ENCODE measurements at places on chromosomes 16 and 17. TPM values are rescaled to one million over a fixed set of nuclear protein-coding genes. Genes with fewer than 3 reads are reported as not detected.

GRCh38 chr16:62477796-62478195 is 441.6 kb upstream of the CDH8 start:
- H3K4me3 ChIP-seq = no peak overlapping the region
- H3K36me3 ChIP-seq = no peaks in the 10 kb centered on the region
- no peaks in the 10 kb centered on the region for H3K4me1 ChIP-seq

DNA sequence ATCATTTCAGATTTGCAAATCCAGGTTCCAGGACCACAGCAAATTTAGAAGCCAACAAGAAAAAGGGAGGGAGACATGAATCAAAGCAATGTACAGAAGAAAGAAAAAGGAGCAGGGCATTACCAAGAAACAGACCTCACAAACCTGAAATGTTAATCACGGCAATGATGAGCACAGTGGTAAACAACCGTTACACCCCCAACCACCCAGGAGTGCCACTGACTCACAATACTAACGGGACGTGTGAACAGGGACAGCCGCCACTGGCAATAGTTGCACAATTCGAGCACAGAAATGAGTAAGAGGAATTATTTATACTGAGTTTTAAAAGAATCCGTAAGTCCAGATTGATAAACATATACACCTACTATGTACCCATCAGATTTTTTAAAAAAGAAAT is 13.8 kb downstream of the USP22 start:
- H3K36me3 ChIP-seq = peaks cover 24% of the 10 kb centered on the region
- peak overlapping the region; percentile 46 for H3K4me3 ChIP-seq
- no peaks in the 10 kb centered on the region for H3K27me3 ChIP-seq
- DNase-seq = peak; percentile 97
- peaks cover 31% of the 10 kb centered on the region for H3K4me1 ChIP-seq

DNA sequence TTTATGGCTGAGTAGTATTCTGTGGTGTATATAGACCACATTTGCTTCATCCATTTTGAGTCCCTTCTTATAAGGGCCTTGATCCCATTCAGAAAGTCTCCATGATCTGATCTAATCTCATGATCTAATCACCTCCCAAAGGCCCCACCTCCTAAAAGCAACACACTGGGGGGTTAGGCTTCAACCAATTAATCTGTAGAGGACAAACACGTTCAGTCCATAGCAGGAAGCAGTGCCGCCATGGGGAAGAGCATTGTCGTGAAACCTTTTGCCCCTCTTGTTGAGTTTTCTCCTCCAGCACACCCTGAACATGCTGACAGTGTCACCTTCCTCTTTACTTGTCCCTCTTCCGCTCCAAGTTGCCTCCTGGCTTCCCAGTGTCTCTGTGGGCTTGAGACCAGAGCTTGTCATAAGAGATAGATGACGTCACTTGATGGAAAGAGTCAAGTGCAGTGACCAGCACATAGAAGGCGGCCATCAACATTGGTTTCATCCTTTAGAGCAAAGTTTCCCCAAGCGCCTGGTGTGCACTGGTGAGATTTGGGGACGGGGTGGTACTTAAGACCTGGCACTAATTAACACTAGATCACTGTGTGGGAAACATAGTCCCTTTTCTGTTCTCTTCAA is 74.1 kb downstream of the PRKCB start:
- no peaks in the 10 kb centered on the region for H3K4me1 ChIP-seq
- no peak for DNase-seq

GRCh38 chr16:68276223-68276622 is 11.9 kb downstream of the SLC7A6 start:
- no peak overlapping the region for H3K4me3 ChIP-seq
- peaks cover 5% of the 10 kb centered on the region for H3K4me1 ChIP-seq
- H3K27ac ChIP-seq = no peak overlapping the region
- H3K27me3 ChIP-seq = no peaks in the 10 kb centered on the region

Gene LGALS9
- 1.3 TPM for total RNA-seq
